ENCODE measurements at places on chromosomes 4 and X. TPM values are rescaled to one million over a fixed set of nuclear protein-coding genes. Genes with fewer than 3 reads are reported as not detected.

- no peak for DNase-seq
These were observed 57.1 kb downstream of the MAP7D2 start for GRCh38 chrX:20059467-20060128.

TIMP1 gene
- total RNA-seq: 81.7 TPM

GRCh38 chrX:34275699-34276098 is 143.6 kb upstream of the FAM47A start:
- no peak for DNase-seq

STPG2 gene
- not detected for total RNA-seq

DRP2 gene
- 0.87 TPM for total RNA-seq

GRCh38 chr4:11209826-11210225 is 218.9 kb downstream of the HS3ST1 start:
- DNase-seq: no peak

GSX2 gene
- total RNA-seq: not detected

DNA sequence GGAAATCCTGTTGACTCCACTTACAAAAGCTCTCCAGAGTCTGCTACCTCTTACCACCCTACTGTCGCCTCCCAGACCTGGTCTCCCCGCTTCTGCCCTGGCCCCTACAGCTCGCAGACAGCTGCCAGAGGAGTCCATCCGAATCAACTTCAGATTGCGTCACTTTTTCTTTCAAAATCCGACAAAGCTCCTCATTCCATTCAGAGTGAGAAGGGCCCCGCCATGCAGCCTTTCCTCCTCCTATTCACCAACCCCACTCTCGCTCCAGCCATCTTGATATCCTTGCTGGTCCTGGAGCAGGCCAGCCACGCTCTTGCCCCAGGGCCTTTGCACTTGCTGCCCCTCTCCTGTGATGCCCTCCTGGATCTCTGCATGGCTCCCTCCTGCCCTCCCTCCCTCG is 5.2 kb upstream of the OPN1LW start:
- DNase-seq: no peak

DNA sequence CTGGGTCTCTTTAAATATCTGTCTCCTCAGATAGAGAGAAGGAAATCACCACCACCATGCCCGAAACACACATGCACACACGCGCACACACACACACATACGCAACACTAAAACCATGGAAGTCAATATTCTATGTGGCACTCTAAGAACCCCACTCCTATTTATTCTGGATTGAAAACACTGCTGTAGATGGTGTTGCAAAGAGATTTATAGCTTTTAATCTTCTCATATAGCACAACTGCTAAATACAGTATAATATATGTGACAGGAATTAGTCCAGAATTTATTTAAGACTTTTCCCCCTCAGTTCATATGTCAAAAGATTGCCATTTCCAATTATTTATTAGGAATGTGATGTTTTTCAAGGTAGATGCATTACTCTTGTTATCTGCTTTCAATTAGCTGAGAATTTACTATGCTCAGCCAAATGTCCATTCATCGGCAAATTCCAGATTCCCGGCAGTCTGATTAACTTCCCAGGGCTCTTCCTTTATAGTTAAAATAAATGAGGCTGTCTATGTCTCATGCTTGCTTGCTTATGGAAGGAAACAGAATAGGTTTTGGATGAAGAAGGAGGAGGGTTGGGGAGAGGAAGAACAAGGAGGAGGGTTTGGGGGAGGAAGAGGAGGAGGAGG is 115.4 kb upstream of the NDP start:
- DNase-seq: no peak

- no peak for DNase-seq
These were observed 38.6 kb downstream of the PHOX2B start for GRCh38 chr4:41709844-41710481.

DNA sequence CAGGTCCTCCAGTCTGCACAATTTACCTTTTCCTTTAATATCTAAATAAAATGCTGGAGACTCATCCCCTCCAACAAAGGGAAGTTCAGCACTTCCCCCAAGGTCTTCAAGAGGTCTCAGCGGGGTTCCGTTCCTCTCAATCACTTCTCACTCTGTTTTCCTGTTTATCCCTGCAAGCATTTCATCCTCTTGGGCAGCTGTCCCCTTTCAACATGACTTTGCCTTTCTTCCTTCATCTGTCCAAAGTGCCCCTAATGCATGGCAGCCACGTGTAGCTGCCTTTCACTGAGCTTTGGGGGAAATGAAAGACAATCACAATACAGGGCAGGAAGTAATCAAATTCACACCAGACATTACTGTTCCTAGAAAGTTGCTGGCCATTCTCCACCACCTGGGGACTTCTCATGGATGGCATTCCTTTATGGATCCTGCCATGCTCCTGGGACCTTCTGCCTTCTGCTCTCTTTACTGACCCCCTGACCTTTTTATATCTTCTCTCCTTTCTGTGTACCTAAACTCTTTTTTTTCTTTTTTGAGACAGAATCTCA is 79.7 kb upstream of the USP9X start:
- DNase-seq: no peak

DNA sequence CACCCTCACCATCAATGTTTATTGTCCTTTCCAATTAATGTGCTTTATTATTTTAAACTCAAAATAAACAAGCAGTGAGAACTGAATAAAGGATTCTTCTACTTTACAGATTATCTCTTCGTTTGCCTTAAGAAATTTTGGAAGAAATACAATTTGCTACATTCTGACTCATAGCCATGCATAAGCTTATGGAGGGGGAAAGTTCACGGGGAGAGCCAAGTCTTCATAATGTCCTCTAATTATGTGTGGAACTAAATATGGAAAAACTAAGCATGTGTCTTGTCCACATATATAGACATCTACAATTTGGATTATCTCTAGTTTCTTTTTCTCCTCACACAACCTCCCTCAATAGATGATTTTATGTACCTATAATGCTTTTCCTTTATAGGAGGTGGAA is 17.5 kb downstream of the CXCL13 start:
- DNase-seq: no peak

GRCh38 chrX:43939187-43939926 is 33.8 kb downstream of the NDP start:
- no peak for DNase-seq

DNA sequence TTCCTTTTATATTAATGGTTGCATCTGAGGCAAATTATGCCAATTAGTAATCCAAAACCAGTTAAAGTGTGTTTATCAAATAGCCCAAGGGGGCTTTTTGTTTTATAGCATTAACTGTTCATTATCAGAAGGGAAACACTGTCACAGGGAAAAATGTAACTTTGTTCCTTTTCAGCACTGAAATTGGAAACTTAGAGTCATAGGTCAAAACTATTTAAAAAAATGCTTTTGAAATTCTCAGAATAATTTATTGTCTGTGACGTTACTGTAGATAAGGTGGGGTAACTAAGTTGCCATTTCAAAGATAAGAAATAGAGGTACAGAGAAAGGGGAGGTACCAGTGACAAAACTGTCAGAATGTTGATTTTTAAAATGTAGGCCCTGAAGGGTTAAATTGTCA is 129.3 kb downstream of the AKAP4 start:
- DNase-seq: no peak

DNA sequence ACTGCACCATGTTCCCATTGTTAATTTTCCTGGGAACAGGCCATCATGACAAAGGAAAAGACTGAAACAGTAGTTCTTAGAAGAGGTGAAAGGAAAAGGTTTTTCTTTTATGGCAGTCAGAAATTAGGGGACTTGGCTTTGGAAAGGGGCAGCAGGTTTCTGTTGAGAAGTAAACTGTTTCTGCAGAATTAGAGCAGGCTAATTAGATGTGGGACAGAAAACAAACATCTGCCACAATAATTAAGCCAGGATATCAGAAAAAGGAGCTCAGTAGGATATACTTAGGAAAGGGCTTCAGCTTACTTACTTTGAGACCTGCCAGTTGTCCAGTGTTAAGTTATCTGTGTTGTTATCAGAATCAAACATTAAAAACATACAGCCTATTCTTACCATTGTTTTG is 36.7 kb upstream of the STPG2 start:
- no peak for DNase-seq

ABCD1 gene
- total RNA-seq: 15.4 TPM

DNA sequence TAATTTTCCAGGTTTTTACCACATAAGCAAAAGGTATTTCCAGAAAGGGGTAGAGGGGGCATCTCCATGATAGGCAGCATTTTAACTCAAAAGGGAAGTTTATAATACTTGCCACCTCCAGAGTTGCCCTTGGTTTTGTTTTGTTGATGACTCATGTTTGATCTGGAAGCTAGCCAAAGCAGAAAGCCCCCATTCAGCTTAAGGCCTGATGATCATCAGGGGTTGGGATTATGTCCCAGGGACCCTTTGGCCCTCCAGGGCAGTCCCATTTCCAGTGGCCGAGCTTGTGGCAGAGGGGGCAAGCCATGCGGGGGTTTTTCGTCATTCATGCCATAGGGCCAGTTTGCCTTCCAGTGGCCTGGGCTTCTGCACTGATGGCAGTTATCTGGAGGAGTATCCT is 143.0 kb upstream of the PLAC1 start:
- DNase-seq: no peak

GYG2 gene
- not detected for total RNA-seq

SUPT20HL2 gene
- total RNA-seq: not detected

DNA sequence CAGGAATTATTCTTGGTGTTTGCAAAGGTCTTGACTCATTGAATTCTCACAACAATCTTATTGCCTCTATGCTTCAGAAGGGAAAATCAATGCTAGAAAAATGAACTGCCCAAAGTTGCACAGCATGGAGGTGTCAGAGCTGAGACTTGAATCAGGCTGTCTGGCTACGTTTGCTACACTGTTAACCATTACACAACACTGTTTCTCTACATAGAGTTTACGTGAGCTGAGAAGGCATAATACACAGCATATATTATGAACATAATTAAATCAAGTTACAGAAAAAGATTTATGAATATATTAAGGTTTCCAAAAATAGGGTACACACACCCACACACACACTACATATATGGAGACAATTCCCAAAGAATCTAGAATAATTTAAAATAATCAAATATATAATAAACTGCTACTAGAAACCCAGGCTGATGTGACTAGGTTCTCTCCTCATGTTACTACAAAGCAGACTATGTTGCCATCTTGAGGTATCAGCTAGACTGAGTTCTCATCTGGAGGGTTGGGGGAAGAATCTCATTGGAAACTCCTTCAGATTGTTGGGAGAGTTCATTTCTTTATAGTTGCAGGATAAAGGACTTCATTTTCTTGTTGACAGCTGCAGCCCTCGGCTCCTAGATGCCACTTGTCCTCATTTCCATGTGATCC is 1270.5 kb downstream of the ARAP2 start:
- no peak for DNase-seq

OPN1MW3 gene
- not detected for total RNA-seq

SPACA5 gene
- total RNA-seq: 0.32 TPM

- no peak for DNase-seq
These were observed 247.1 kb upstream of the ETNPPL start for GRCh38 chr4:109009909-109010308.

DNA sequence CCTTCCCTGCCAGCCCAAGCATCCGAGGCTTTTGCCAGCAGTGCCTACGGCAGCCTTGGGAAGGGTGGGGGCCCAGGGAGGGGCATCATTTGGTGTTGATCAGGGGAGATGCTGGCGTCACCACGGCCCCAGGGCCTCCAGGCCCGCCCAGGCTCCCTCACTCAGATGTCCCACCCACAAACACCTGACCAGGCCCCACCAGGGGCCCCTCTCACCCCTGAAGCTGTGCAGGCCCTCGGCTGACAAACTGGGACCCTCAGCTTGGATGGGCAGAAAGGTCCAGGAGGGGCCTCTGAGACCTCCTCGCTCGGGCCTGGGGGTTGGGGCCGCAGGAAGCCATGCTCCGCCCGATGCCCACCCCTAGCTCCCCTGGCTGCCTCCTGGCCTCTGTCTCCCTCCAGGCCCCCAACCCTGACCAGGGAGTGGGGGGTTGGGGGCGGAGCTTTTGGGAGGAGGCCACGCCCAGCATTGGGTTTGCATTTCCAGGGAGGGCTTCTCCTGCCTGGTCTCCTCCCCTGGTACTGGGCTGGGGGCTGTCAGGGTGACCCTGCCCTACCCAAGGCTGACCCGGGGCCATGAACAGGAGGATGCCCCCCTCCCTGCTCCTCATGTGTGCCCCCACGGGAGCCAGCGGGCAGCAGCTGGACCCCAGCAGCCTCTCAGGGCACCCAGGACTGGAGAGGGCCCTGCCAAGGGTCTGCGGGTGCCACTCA is 33.4 kb upstream of the SPON2 start:
- DNase-seq: no peak

DNA sequence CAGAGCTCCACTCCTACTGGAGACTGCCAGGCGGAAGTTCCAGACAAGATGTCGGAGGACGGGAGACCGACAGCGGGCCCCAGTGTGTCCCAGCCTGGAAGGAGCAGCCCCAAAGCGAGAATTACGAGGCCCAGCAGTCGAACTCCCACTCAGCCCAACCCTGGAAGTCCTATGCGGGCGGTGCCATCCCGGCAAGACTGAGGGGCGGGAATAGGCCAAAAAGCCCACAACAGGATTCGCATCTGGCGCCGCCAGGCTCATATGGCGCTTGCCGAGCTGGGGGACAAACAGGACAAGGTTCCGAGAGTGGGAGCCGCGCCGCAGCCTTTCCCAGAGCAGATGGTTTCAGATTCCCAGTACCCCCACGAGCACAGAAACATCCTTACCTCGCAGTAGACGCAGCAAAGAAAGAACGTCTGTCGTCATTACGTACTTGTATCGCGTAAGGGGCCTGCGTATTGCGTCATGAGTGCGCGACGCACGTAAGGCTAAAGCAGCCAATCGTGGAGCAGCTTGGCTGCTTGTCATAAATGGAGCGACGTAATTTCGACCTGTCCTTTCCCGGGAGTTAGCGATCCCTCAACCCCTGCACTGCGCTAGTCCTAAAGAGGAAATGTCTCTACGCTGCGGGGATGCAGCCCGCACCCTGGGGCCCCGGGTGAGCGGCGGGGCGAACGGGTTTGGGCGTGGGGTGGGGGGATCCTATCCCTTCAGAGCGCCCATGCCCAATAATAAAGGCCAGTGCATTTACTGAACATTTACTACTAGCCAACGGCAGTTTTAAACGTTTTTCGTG is at the start of the genes LIAS and RPL9:
Gene LIAS, plus strand, starts transcription at position 552 of the 796 bp plus-strand sequence. Its CDS starts 62 bp downstream, at position 614.
Gene RPL9, minus strand, starts transcription at position 418 of the 796 bp plus-strand sequence. CDS start 483 bp downstream, outside the sequence.
- DNase-seq: peak; percentile 95

- DNase-seq: no peak
These were observed at the start of gene GABRB1 for GRCh38 chr4:47031011-47031678. TSS of gene GABRB1 (plus strand) at chr4:47031567.

DNA sequence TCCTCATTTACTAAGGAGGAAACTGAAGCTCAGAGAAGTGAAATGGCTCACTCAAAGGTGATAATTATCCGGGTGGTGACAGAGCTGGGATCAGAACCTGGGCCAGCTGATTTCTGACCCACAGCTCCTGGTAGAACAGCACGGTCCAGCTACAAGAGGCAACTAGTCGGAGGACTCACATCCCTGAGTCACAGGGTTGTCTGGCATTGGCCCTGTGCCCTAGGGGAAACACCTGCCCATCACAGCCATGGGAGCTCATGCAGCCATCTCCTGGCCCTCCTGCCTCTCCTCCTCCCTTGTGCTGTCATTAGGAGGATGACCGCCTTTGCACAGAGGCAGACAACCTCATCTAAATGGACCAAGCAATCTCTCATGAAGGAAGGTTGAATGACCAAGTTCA is 115.2 kb upstream of the TSPAN5 start:
- DNase-seq: no peak

GRCh38 chrX:21730026-21730425 is 27.9 kb downstream of the SMPX start:
- no peak for DNase-seq

PF4V1 gene
- total RNA-seq: not detected

PDE6B gene
- total RNA-seq: 15.9 TPM

SPANXN5 gene
- total RNA-seq: not detected

RBM41 gene
- total RNA-seq: 14.5 TPM

GRCh38 chr4:4386736-4387392 is at the start of gene NSG1:
TSS of gene NSG1 (plus strand) at chr4:4387102. CDS start at chr4:4387630, 528 bp downstream.
- peak; percentile 52 for DNase-seq

All from activated CD4-positive, alpha-beta T cell treated with anti-CD3 and anti-CD28 coated beads, Interleukin-2, amount 10 ng/mL, durations not matched to agents 7 days and 5 days (primary cell).